AG04450 (cell line): ENCODE measurements at places on chromosomes 13 and 19.
A peak's percentile ranks its signal among the peaks of the same experiment; 100 is the strongest.

DNA sequence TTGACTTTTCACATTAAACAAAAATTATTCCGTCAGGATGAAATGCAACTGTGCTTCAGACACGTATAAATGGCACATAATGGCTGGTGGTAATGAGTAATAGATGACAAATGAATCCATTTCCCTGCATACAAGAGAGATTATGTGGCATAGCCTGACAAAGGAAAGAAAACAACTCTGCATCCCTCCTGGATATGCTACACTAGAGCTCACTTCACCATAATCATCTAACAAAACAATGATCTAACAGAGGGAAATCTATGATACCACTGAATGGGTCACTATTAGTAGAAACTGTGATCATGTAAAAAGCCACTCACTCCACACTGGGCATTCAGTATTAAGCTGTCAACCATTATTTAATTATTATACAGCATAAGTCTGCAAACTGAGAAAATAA is 1498.4 kb downstream of the EFNB2 start:
- DNase-seq: no peak

DNA sequence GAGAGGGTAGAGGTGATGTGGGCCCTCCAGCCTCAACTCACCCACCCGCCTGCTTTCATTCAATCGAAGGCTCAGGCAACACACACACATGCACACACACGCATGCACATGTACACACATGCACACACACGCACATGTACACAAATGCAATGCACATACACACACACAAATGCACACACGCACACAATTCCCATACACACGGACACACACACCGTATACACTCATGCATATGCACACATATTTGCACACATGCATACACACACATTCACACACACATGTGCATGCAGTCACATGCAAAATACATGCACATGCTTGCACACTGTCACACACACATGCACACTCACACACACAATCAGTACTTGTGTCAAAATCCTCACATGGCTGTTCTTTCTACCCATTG is 55.9 kb upstream of the SPACA7 start:
- no peak for DNase-seq

DNA sequence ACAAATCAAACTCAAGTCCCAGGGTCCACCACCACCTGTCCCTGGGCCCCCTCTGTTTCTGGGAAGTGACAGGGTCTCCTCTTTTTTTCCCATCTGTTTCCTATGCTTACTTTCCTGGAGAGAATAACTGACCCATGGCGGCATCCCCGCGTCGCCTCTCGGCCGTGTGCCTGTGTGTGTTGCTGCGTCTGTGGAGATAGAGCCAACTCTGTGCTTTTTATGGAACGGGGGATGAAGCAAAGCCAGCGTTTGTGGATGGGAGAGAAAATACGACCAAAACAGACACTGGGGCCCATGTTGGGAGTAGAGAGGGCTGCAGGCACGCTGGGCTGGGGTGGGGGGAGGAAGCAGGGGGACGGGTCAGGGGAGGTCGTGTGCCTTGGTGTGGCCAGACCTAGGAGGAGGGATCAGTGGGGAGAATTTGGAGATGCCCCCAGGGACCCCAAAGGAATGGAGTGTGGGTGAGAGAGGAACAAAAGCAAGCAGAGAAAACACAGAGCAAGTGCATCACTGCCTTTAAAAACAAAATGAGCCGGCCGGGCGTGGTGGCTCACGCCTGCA is 16.6 kb downstream of the PLK5 start:
- DNase-seq: no peak

- DNase-seq: no peak
Measured at GRCh38 chr13:111893607-111894443, 173.1 kb upstream of the SOX1 start.

DNA sequence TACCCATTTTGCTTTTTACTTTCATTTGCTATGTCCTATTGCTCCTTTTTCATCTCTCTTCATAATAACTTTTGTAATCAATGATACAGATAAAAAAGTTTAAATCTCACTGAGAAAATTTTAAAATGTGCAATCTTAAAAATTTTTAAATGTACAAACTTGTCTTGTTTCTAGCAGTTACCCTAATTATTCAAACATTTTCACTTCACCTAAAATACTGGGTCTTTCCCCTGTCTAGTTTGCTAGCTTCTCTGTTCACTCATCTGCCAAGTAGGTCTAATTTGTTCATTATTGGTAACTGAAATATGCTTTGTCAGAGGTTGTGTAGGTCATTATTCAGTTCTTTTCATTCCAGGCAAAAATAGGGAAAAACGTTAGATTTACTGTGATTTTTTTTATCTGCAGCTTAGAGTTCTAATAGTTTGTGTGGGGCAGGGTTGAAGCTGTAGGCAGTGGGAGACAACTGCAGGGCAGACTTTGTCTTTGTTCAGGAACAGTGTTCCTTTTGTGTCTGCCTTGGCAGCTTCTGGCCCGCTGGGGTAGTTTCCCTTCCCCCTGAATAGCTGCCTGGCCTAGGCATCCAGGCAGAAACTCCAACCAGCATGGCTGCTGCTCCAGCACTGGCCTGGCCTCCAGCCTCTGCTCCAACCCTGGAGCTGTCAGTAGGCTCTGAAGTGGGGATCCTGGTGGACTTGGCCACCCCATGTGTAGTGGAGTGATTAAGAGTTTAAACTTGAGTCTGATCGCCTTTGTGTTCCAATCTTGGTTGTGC is 48.5 kb downstream of the WDFY2 start:
- DNase-seq: no peak

DNA sequence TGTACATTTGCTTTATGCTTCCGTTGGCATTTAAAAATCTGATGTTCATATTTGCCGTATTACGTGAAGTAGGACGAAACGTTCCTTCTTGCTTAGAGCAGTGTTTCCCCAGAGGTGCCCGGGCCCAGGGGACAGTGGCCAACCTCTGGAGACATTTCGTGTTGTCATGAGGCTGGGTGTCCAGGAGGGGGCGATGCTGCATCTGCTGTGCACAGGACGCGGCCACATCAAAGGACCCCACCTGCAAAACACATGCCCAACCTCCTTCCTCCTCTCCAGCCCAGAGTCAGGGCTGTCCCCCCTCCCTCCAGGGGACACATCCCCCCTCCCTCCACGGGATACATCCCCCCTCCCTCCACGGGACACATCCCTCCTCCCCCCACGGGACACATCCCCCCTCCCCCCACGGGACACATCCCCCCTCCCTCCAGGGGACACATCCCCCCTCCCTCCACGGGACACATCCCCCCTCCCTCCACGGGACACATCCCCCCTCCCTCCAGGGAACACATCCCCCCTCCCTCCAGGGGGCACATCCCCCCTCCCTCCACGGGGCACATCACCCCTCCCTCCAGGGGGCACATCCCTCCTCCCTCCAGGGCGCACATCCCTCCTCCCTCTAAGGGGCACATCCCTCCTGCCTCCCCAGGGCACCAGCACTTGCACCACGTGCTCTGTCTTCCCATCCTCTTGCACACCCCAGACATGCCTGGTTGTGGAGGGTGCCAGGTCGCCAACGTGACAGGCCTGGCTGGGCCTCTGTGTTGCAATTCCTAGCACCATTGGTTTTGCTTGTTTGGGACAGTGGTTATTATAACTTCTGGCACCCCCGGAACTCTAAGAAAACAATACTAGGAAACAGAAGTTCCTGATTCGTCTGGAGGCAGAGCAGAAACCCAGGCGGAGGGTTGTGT is 46.7 kb downstream of the GAS6 start:
- DNase-seq: peak; percentile 64

- DNase-seq: no peak
Measured at GRCh38 chr13:25116044-25116443, 20.1 kb downstream of the PABPC3 start.

- DNase-seq: no peak
Measured at GRCh38 chr13:114315074-114315785, 927 bp downstream of the CHAMP1 start.

DNA sequence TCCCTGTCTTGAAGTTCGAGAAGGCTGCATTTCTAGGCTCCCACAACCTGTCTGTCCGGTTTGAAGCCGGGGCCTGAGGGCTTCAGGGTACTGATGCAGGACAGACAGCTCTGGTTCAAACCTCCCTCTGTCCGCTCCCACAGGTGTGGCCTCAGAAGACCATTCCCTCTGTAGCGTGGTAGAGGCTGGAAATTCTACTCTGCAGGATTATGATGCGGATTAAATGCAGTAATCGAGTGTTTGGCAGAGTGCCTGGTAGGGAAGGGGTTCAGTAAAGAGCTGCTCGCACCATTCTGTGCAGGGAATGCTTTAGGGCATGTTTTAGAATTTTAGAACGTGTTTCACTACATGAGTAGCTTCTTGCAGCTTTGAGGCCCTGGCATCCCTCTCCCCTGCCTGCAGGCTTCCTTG is 30.5 kb downstream of the PPP1R37 start:
- no peak for DNase-seq
